ENCODE measurements at places on chromosomes 3 and 15.

- no peak for DNase-seq
These were observed 35.0 kb downstream of the BBX start for GRCh38 chr3:107557743-107558142.

- DNase-seq: no peak
These were observed 91.0 kb upstream of the RPL32 start for GRCh38 chr3:12932347-12932746.

DNA sequence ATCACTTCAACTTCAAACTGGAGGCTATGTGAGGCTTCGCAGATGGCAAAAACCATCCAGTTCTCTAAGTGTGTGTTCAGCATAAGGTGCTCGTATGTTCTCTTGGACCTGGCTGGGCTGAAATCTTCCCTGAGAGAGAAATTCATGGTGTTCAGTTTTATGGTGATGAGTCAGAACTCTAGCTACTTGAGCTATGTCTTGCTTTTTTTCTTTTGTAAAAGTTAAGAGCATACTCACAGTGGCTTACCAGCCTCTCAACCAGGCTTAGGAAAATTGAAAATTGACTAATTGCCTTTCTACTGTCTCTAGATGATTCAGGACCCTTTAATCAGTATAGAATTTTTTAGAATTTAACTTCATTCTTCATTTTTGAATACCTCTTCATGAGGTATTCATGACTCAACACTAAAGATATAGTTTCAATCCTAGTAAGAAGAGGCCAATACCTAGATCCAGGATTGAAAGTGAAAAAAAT, 617.5 kb downstream of the TBL1XR1 start:
- no peak for DNase-seq

- DNase-seq: peak; percentile 72
These were observed 21.6 kb downstream of the NGRN start for GRCh38 chr15:90287101-90287500.

GRCh38 chr3:152360302-152360701, 91.6 kb downstream of the MBNL1 start:
- no peak for DNase-seq

- no peak for DNase-seq
These were observed 52.3 kb downstream of the KBTBD12 start for GRCh38 chr3:127967316-127967715.

DNA sequence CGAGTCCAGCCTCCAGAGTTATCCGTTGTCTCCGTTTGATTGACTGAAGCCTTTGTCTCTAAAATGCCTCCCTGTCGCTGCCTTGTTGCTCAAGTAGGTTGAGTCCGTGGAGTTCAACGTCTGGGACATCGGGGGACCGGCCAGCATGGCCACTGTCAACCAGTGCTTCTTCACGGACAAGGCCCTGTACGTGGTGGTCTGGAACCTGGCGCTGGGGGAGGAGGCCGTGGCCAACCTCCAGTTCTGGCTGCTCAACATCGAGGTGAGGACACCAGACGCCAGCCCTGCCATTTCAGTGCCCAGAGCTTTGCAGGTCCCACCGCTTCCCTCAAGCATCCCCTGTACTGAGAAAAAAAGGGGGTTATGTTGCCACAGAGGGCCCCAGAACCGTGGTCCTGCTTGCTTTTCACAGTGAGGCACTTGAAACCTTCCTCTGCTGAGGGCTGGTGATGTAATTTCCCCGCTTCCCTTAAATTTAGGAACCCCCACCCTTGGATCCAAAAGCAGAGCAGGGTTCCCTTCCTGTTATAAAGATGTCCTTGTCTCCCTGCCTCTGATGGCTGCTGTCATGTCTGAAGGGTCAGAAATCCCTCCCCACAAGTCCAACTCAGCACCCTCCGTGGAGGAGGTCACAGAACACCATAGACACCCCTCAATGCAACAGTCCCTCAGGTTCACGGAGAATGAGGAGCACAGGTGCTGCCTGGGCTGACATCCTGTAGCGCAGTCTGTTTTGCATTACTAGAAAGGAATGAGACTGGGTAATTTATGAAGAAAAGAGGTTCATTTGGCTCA, 105.7 kb downstream of the LRRK1 start:
- no peak for DNase-seq

DNA sequence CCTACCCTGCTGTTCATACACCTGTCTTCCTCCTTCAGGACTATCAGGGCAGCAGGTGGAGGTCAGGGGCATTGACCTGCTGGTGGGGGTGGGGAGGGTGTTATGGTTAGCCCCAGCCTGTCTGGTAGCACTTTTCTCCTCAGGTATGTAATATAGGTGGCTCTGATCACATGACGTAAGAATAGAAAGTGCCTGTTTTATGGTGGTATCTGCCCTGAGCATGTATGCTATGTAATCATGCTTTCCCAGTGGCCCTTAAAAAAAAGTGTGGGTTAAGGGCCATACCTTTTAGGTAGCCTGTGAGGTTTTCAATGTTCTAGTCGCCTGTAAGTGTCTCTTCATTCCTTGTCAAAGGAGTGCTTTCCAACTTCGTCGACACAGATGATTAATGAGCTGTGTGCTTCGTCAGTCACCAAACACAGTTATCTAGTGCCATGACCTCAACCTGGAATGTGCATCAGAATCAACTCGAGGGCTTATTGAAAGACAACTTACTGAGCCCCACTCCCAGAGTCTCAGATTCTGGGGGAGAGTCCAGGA, 86.3 kb downstream of the KLHL25 start:
- no peak for DNase-seq

DNA sequence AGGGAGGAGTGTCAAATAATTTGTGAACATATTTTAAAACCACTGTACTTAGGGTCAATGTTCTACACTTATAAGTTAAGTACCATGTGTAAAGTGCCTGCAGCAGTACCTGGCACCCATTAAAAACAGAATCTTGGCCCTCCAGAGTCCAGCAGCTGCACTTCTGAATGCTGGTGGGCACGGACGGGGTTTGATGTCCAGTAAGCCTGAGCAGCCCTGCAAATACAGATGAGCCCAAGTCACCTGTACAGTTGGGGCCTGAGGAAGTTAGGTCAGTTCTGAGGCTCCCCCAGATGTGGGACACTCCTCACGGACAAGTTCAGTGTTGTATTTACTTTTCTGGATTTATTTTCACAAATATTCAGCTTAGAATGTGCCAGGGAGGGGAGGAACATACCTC, 150.0 kb upstream of the CTDSPL start:
- DNase-seq: no peak

DNA sequence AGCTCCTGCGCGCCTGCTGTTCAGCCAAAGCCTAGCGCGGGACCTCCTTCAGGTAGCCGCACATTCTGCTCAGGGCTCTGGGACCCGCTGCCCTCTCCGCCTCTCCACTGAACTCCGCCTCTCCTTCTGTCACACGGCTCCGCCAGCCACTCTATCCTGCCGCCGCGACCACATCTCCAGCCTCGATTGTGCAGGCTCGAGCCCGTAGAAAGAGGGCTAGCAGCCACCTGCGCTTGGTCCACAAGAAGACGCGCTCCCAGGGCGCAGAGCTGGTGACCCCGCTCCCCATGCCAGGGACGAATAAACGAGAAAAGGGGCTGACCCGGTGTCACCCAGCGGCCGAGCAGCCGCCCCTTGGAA, 1.1 kb upstream of the VIPR1 start:
- DNase-seq: peak; percentile 73

All from GM23338 (cell line).